Stimulated activated CD8-positive, alpha-beta memory T cell treated with anti-CD3 and anti-CD28 coated beads, Interleukin-2, amount 100 ng/mL, for 1 hour (primary cell): ENCODE measurements at places on chromosomes 1 and 21.

DNA sequence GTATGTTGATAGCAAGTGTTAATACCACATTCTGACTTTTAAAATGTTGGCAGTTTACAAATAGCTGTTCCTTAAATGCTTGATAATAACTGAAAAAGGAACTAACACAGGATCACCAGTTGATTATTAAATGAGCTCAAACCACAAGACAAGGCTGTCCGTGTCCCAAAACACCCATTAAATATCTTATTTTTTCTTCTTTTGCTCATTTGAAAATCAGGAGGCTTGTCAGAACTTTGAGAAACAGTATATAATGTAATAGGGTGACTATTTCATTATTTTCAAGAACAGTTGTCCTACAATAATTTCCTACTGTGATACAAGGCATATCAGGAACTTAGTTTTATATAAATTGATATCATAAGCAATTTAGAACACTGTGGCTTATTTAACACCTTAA lies 2.7 kb downstream of the CDKN2C start:
- no peak for DNase-seq

GRCh38 chr1:86515597-86515996 lies 31.3 kb upstream of the CLCA4 start:
- no peak for DNase-seq

GRCh38 chr1:95850763-95851162 lies 616.8 kb downstream of the RWDD3 start:
- no peak for DNase-seq

- no peak for DNase-seq
These were observed 14.3 kb upstream of the ALG14 start for GRCh38 chr1:95086949-95087533.

DNA sequence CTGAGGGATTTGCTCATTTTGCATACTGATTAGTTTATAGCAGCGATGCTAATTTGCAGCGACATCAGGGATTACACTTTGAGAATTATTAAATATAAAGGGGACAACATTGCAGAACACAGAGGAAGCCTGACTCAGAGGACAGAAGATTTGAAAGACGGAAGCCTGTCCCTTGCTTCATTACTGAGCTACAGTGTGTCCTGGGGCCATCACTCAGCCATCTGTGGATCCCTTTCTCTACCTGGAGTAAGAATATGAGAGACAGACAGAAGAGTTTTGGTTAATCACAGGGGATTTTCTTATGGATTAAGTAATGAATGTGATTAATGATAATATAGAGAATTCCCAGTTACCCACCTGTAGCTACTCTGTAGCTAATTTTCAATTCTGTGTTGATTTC lies 134.7 kb downstream of the DISC1 start:
- DNase-seq: no peak

DNA sequence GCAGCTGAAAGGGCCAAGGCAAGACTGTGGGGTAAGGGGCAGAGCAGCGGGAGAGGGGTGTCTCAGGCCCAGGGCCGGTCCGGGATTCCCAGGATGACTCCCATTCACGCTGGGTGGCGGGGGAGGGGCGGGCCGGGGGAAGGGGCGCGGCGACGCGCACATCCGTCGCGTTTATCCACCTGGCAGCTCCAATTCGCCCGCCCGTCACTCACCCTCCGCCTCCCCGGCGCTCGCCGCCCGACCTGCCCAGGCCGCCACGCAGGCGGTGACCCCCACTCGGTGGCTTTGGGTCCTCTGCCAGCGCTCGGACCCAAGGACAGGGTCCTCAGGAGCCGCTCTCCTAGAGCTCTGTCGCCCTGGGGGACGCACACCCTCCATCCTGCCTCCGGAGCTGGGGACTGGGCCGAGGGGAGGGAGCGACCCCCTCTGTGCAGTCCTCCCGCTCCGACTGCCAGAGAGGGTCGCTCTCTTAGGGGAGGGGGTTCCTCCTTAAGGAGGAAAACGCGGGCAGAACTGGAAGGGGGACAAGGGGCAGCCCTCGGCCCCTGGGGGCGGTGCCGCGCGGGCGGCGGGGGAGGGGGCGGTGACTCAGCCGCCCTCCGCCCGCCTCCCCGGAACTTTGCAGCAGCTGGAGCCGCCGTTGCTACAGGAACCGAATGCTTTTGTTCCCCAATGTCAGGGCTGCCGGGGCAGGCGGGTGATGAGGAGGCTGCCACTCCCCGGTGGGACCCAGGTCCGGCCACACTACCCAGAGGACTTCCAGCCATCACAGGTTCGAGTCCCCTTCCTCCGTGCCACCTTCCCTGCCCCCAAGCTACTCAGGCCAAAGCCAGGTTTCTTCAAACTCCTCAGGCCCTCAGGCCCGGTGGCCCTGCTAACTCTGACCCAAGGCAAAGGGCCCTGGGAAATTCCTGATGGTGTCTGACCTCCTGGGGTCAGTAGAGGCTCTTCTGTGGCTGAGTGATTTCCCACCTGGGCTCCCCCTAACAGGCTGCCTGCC lies 3.4 kb downstream of the ADGRB2 start:
- peak; percentile 58 for DNase-seq

GRCh38 chr1:3563610-3564009 lies 47.7 kb downstream of the MEGF6 start:
- no peak for DNase-seq

DNA sequence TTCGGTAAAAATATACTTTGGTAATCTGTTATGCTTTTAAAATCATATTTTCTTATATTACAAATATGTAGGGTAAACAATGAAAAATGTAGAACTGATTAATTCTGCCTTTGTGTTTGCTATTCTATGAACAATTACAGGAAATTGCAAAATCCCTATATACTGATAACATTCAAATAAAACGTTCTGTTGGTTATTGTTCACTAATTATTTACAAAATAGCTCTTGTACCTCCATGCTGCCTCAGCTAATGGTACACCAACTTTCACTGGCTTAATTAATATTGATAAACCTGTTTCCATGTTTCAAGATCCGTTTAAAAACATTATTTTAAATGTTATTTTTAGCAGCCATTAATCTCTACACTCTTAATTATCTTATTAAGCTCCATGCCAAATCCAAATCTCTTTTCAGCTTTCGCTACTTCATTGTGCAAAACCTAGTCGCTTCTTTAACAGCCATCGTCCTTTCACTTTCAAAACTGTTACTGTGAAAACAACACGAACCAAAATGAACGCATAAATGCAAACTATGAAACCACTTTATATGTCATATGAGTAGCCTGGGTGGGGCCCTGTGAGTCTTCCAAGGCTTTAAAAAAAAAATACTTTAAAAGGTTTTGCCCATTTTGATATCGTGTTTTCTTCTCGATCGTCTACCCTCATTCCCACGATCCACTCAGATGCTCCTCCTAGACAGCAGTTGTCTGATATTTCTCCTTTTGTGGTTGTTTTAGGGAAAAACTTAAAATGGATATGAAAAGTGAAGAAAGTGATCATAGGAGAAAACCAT lies 807.1 kb downstream of the USP25 start:
- no peak for DNase-seq

DNA sequence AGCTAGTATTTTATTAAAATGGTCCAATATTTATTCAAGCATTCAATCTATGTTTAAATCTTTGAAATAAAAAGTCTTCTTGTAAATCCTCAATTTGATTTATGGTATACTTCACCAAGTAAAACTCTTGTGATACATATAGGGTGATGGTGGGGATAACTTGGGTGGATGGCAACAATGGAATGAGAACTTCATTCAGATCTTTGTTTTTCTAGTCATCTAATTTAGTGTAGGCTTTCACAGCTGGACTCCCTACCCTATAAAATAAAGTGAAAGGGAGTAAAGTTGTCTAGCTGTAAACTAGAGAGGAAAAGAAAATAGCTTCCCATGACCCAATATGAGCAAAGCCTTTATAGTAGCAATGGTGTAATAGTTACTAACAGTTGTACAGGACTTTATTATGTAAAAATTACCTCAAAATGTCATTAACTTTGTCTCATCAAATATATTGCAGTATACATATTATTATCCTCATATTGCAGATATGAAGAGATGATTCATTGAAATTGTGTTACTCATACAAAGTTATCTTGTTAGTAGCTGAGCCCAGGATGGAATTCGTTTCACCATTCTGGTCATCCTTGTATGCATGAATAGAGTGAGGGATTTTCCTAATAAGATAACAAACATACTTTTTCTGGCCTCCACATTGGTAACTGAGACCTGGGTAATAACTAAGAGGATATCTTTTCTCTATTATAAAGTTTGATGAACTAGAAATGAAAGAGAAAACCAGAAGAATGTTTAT lies 1377.7 kb upstream of the ADGRL4 start:
- DNase-seq: no peak

DNA sequence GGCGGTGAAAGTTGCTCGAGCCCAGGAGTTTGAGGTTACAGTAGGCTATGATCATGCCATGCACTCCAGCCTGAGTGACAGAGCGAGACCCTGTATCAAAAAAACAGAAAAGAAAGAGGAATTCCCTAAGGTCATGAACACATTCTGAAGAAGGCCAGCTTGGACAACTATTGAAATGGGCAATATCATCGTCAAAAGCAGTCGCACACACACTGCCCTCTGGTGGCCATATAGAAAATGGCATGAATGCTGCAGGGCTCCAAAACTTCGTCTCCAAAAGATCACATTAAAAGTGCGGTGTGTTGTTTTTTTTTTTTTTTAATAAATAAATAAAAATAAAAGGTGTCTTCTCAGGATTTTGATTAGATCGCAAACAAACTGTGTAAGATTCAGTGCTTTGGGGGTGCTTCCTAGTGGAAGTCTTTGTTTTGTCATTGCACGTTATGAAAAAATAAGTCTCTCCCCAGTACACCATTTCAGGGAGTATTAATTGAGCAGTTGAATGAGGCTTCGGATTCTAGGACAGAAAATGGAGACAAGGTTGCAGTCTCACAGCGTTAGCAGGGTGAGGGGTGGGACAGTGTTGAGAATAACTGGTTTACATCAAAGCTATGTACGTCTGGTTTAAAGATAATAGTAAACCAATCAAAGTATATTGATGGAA lies 87.5 kb upstream of the FMN2 start:
- no peak for DNase-seq

DNA sequence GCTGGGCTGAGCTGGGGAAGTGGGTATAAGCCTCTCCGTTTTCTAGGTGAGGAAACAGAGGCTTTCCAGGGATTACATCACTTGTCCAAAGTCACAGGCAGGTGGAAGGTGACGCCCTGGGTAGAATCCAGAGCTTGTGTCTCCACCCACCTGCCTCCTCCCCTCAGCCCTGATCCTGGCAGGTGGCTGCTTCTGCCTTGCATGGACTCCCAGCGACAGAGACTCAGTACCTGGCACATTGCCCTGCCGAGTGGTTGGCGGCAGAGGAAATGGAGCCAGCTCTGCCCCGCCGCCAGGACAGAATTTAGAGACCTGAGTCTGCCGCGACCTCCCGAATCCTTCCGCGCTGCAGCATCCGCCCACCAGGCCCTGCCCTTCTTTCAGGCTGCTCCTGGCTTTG lies 2.1 kb downstream of the PLA2G2E start:
- no peak for DNase-seq

DNA sequence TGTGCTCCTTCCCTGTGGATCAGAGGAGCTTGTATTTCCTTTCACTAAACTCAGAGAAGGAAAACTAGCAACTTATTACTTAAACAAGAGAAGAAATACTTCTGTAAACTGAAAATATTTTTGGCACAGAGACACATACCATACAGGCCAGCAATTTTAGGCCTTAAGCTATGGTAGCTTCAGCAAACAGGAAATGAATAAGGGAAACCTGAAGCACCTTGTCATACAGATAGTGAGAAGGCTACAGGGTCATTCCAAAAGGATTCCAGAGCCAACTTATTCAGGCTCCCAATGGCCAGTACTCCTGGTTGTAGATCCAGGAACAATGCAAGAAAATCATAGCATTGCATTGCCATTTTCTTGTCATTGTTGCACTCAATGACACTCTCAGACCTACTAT lies 9.1 kb upstream of the KYAT3 start:
- DNase-seq: no peak

GRCh38 chr1:43440358-43440757 lies 13.4 kb downstream of the HYI start:
- no peak for DNase-seq

- DNase-seq: no peak
These were observed 10.3 kb downstream of the TINAGL1 start for GRCh38 chr1:31586376-31587327.

DNA sequence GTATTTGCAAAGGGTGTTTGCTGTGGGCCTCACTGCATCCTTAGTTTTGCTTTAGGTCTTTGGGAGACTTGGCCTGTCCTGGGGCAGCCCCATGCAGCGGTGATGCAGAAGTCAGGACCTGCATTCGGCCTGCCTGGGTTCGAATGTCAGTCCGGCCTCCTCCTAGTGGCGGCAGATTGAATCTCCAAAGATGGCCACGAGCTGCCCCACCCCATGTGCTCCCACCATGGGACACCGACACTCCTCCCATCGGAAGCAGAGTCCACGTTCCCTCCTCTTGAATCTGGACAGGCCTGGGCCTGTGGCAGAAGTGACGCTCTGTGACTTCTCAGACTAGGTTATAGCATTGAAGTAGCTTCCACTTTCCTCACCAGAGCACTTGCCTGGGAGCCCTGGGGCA lies 16.3 kb upstream of the NPPB start:
- DNase-seq: no peak

DNA sequence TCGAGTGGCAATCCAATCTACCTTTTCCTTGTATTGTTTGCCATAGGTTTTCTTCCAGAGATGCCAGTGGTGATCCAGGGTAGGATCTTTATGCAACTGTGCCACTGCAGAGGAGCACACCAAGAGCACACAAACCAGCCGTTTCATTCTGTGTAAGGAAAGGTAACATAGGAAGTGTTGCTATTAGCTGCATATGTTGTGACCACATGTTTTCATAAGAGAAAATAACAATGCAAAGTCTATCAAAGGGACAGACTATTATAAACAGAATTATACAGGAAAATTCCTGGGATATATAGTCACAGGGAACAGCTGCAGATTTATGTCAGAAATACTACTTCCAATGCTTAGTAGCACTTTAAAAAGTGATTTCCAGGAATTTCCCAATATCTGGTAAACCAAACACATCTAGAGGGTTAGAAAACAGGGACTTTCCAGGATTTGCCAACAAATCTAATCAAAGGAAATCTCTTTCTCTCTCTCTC lies 919 bp downstream of the CTSS start:
- no peak for DNase-seq

GRCh38 chr1:202061055-202061454 lies 50.7 kb downstream of the ELF3 start:
- no peak for DNase-seq

GRCh38 chr1:234975122-234975940 lies 153.3 kb downstream of the TOMM20 start:
- DNase-seq: no peak

DNA sequence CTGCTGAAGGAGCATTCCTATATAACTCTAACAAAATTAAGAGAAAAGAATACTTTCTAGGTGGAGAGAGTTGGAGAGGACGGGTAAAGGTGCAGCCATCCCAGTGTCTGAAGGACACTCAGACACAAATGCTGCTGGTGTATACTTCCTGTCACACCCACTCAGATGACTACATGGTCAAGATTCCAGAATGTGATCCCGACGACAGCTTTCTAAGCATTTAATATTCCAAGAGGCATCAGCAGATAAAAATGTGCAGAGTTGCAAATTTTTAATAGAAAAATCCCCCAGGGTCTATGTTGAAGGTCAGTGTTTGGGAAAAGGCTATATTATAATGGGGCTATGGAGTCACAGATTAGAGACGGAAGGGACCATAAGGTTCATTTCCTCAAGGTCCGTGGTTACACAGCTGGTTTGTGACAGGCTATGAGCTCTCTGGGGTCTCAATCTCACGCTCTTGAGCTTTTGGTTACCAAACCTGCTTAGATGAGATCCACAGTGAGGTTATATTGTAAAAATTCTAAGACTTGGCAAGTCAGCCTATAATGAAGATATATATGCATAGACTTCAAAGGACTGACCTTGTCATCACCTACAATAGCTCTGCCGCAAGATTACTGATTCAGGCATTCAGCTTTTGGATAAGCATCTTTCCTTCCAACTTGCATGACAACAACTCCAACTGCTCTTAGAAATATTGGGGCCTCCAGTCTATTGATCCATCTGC lies 35.1 kb downstream of the ZNF281 start:
- DNase-seq: no peak
